ENCODE measurements at places on chromosomes 3 and 15.

- H3K4me1 ChIP-seq, result peaks cover 12% of the 10 kb centered on the region
- no peak overlapping the region for H3K27ac ChIP-seq
- no peaks in the 10 kb centered on the region for H3K36me3 ChIP-seq
- H3K27me3 ChIP-seq, result no peaks in the 10 kb centered on the region
Measured at GRCh38 chr3:171491361-171491760, 31.2 kb upstream of the TNIK start.

GRCh38 chr3:30469133-30469532 is 137.3 kb upstream of the TGFBR2 start:
- no peak overlapping the region for H3K4me3 ChIP-seq
- no peaks in the 10 kb centered on the region for H3K27me3 ChIP-seq
- peaks cover 6% of the 10 kb centered on the region for H3K36me3 ChIP-seq

- no peak within 1 kb of the TSS for H3K4me3 ChIP-seq
- no peaks in the 10 kb centered on the region for H3K27me3 ChIP-seq
- H3K36me3 ChIP-seq, result no peaks in the 10 kb centered on the region
- no peaks in the 10 kb centered on the region for H3K4me1 ChIP-seq
Measured at GRCh38 chr3:44874308-44874707, at the start of gene TGM4. TGM4 (plus strand) TSS chr3:44874608; CDS start chr3:44874679, 71 bp downstream.

- H3K27me3 ChIP-seq, result no peaks in the 10 kb centered on the region
- no peak overlapping the region for H3K27ac ChIP-seq
Measured at GRCh38 chr15:77440378-77440999, 19.8 kb downstream of the HMG20A start.

- peaks cover 30% of the 10 kb centered on the region for H3K27me3 ChIP-seq
- no peak for DNase-seq
- H3K27ac ChIP-seq, result no peak overlapping the region
- no peaks in the 10 kb centered on the region for H3K36me3 ChIP-seq
- peaks cover 23% of the 10 kb centered on the region for H3K4me1 ChIP-seq
Measured at GRCh38 chr15:64772488-64772887, 2.9 kb downstream of the RBPMS2 start.

DNA sequence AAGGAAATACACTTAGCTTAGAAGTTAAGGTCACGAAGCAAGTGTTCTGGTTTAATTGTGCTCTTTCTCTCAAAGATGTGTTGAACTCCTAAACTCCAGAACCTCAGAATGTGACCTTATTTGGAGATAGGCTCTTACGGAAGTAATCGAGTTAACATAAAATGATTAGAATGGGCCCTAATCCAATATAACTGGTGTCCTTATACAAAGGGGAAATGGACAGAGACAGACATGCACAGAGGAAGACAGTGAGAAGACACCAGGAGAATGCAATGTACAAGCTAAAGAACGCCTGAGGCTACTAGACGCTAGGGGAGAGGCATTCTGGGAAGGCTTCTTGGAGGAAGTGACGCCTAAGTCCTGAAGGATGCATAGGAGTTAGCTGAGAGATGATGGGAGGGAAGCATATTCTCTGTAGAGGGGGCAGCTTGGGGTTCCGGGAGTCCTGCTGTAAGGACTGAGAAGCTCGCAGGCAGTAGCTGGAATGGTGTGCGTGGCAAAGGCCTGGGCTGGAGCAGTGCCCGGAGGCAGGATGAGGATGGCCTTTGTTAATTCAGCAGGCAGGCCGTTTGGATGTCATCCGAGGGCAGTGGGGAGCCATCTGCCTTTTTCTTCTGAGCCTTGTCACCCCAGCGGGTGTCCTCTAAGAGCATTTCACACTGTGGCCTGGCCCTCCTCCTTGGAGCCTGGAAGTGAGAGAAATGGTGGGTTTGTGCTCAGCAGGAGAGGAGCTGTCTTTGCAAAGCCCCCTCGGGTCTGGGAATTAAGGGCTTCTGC is 513.4 kb downstream of the SHQ1 start:
- H3K27me3 ChIP-seq, result peaks cover 26% of the 10 kb centered on the region
- H3K27ac ChIP-seq, result no peak overlapping the region
- H3K36me3 ChIP-seq, result no peaks in the 10 kb centered on the region
- no peak for DNase-seq

DNA sequence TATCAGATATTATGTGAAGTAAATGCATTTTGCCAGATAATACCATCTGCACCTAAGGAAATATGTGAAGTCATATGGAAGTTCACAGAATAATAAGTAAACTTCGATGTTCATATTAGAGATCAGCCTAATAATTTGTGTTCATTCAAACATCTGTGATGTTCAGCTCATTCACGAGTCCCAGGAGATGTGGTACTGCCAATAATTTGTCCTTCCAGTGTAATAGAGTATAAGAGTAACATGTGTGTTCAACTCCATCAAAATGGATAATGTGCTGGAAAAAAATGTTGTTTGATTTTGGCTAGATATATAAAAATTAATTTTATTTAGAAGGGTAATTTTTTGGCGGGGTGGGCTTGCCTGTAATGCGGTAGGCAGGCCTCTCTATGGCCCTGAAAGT is 75.4 kb upstream of the ARL6 start:
- no peak overlapping the region for H3K27ac ChIP-seq
- DNase-seq, result no peak
- H3K36me3 ChIP-seq, result no peaks in the 10 kb centered on the region
- H3K4me3 ChIP-seq, result no peak overlapping the region
